ENCODE measurements at places on chromosomes 2 and 18.
A peak's percentile ranks its signal among the peaks of the same experiment; 100 is the strongest.

DNA sequence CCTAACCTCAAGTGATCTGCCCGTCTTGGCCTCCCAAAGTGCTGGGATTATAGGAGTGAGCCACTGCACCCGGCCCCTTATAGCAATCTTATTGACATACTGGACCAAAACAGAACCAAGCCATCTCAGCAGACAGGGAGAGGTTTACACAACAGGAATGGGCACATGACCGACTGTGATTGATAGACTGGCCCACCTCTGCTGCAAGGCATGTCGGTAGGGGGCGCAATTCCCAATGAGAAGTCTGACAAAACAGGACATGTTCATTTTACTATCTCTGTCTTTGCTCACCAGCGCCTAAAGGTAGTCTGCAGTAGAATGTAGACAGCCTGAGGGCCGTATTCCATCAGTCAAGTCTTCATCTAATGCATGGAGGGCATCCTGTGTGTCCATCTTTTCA, 2.0 kb downstream of the LYPD6B start:
- peak; percentile 30 for DNase-seq

DNA sequence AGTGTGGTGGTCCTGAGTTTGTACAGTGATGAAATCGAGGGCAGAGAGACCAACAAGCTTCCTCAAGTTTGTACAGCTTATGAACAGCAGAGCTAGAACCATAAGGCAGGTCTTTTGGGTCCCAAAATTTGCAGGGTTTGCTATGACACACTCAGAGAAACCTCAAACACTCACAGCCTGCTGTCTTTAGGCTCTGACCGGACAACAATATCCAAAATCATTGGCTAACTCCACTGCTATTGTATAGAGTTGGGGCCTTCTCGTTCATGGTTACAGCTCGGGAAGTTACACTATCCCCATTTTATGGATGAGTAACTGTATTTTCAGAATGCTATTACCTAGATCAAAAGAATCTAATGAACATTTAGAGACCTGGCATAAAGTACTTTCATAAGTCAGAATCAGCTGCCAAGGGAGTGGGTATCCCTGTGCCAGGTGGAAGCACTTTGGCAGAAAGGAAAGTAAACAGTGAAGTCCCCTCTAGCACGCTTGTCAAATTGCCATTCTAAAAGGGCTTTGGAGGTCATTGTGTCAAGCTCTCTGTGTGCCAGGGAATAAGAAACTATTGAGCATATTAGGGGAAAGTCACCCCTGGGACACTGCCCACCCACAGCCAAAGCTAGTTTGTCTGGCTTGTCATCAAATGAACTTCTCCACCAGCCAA, 331.8 kb downstream of the ALK start:
- no peak for DNase-seq

DNA sequence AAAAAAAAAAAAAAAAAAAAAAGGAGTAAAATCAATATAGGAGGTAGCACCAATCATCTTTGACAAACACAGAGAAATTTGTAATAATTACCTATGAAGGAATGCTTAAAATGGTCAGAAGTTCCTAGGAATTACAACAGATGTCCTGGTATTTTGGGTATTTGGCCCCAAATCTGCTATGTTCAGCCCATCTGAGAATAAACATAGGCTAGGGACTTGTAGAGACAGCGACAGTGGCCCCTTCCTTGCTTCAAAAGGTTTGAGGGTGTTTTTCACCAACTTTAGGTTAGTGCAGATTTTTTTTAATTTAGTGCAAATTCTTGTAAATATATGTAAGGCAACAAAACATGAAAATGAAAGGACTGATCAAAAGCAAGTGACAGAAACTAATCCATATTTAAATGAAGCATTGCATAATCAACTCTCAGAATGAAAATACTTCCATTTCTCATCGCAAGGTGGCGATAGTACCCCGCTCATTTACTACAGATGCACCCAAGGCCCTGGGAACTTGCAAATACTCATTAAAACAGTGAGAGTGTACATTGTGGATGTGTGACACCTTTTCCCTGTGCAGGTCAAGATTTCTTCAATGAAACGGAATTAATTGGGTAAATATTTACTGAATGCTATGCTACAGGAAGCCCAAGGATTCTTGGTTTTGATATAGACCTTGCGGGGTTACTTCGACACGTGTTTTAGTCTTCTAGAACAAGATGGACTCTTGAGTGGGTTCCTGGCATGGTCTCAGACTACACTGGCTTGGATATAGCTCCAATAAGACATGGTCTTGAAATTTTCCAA, 44.6 kb downstream of the FAM124B start:
- DNase-seq: peak; percentile 64

GRCh38 chr18:56083097-56083521, 495.1 kb upstream of the TCF4 start:
- DNase-seq: no peak

DNA sequence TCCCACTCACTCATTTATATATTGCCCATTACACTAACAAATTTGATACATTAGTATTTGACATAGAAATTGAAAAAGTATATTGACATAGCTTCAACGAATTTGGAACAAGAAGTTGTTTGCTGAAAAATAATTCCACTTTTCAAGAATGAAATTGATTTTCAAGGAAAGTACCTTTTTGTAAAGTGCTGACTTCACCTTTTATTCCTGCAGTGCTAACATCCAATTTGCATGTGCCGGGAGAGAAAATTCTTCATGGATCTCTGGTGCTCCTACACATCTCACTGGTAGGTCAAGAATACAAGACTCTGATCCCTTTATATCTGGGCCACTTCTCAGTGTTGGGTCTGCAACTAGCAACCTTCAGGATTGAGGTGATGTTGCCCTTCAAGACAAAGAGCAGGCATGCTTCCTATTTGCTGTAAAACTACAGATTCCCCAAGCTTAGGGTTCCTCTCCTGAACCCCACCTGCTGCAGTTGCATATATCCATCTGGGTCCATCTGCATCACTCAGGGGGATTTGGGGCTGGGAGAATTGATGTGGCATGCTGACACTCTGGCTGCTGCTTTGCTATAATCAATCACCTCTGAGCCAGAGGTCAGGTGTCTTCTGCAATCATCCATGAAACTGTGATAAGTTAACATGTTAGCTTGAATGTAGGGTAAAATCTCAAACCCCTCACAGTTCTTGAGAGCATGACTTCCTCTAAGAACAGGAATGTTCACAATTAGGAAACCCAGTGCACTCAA, 108.4 kb upstream of the TTN start:
- no peak for DNase-seq

- peak; percentile 17 for DNase-seq
Observed at GRCh38 chr2:170818036-170818751, 1.5 kb downstream of the GAD1 start.

DNA sequence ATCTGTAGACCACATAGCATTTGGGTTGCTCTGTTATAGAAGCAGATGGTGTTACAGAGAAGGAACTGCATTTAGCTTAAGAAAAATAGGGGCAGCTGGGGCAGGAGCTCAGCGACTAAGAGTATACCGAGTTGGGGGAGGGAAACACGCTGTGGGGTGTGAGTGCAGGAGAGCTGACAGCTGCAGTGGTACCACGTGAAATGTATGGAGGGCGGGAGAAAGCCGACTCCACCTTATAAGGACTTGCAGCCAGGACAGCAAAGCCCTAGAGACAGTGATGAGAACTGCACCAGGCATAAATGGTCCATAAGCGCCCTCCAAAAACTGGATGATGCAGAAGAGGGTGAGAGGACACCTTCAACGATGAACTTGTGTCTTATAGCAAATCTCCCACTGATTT, 237.6 kb downstream of the PRKCE start:
- peak; percentile 68 for DNase-seq

GRCh38 chr2:200968735-200969134, 5.3 kb upstream of the ORC2 start:
- no peak for DNase-seq

GRCh38 chr2:171346723-171347557, 86.8 kb downstream of the METTL8 start:
- no peak for DNase-seq

GRCh38 chr2:136448986-136449780, 316.2 kb upstream of the THSD7B start:
- no peak for DNase-seq

DNA sequence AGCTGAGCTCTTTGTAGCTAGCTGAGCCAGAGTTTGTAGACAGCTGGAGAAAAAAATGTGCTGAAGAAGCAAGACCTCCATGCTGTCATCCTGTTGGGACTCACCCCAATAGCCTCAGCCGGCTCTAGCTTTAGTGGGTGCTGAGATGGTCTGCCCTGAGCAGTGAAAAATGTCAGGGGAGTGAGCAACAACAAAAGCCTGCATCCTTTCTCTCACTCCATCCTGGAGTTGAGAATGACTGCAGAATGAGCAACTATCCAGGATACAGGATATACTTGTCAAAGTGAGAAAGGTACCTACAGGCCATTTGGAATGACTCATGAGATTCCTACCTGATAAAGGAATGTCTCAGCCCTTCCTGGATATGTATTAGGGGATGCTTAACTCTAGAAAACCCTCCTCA, 146.1 kb upstream of the DLX2 start:
- DNase-seq: no peak

DNA sequence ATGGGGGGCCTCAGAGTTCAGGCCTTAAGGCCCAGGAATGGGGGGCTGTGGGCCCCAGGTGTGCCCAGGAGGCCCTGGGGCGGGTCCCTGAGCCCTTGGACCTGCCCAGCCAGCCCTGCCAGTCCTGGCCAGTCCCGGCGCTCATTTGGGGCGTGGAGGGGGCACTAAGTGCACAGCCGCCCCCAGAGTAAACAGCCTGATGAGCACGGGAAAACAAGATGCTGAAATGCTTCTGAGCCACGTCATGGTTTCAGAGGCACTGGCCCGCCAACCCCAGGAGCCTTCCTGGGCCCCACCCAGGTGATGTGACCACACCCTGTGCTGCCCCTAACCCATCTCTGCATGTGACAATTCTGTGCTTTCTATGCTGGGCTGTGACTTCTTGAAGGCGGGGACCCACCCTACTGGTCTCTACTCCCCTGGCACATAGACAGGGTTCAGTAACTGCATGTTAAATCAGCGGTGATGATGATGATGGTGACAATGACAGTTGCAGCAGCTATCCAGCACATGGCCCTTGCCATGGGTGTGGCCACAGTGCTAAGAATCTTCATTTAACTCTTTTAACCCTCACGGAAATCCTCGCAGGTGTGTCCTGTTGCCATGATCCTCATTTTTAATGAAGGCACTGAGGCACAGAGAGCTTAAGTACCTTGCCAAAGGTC, 28.1 kb upstream of the ASPRV1 start:
- DNase-seq: no peak

- DNase-seq: no peak
Observed at GRCh38 chr18:76621226-76621625, 126.2 kb upstream of the ZNF516 start.

DNA sequence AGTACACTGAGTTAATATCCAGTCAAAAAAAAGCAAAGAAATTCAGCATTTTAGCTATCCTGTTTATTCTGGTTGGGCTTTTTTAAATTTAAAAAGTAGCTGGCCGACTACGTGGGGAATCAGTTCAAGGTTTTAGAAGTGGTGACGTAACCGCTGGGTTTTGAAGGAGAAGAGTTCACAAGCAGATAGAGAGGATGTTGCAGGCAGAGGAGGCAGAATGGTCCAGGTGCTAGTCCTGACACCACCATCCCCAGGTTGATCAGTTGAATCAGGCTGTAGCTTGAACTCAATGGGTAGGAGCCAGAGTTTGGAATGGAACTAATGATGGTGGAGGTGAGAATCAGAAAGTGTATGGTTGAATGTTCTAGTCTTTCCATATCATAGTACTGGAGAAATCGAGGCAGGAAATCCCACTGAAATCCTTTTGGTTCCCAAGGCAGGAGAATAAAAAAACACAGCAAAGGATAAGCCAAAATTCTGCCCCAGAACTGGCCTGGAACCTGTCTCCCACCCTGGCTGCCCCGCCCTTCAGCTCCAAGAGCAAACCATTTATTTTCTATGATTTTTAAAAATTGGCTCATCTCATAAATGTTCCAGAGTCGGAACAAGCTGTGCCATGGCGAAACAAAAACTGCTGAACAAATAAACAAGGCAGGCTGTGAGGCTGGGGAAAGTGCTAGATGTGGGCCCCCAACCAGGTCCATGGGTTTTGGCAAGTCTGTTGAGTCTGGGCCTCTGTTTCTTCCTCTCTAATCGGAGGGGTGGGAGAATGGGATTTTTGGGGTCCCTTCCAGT, 44.0 kb downstream of the SLC4A1AP start:
- no peak for DNase-seq

DNA sequence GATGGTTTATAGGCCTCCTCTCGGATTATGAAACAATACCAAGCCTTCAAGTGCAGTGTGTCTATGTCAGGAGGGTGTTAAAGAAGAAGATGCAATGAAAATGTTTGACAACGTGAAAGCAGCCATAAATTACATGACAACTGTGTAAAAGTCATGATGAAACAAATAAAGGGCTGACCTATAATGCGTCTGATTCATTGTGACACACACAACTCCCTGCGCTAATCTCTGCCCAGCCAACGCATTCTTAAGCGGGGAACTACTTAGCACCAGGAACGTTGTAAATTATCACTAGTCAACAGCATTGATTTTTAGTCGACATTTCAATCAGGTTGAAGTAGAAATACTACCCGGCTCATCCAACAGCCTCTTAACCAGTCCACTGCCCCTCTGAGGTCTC, 26.8 kb downstream of the BCL11A start:
- DNase-seq: no peak

GRCh38 chr2:181421131-181421458, 36.1 kb upstream of the ITGA4 start:
- DNase-seq: no peak

GRCh38 chr2:238940806-238941205, 92.9 kb downstream of the TWIST2 start:
- DNase-seq: peak; percentile 42

DNA sequence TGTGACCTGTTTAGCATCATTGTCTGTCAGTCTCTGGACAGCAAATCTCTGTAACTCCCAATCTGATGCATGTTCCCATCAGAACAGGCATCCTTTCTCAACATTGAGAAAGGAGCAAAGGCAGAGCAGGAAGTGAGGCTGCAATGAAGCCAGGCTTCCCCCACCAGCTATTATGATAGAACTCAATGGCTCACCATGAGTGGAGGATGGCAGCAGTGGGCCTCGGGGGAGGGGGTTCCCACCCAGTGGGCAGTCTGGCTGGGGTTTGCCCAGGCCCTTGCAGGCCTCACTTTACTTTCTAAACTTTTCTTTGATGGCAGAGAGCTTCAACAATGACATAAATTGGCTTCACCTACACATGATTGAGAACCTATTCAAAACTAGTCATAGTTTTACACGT, 240.6 kb upstream of the CXCR4 start:
- DNase-seq: no peak

Measured in CD8-positive, alpha-beta T cell (primary cell).